ENCODE measurements at places on chromosomes 11 and 22. TPM values are rescaled to one million over a fixed set of nuclear protein-coding genes. Genes with fewer than 3 reads are reported as not detected.

DGCR6 gene
- total RNA-seq = 0.63 TPM

SNU13 gene
- total RNA-seq = 205 TPM

SLC7A4 gene
- total RNA-seq = not detected

SCGB1D2 gene
- not detected for total RNA-seq

YWHAH gene
- 139 TPM for total RNA-seq

UBQLN3 gene
- not detected for total RNA-seq

SEPTIN5 gene
- 10.4 TPM for total RNA-seq

NXPE4 gene
- not detected for total RNA-seq

TYR gene
- total RNA-seq = not detected

TIMP3 gene
- 2.1 TPM for total RNA-seq

MAPK8IP2 gene
- total RNA-seq = 3.8 TPM

PTPMT1 gene
- 58.5 TPM for total RNA-seq

OR51B4 gene
- total RNA-seq = not detected

DNAJB13 gene
- 0.46 TPM for total RNA-seq

RFPL2 gene
- total RNA-seq = 0.07 TPM

GGTLC3 gene
- total RNA-seq = not detected

PANX3 gene
- total RNA-seq = not detected

CLDN5 gene
- not detected for total RNA-seq

TUG1 gene
- 24.9 TPM for total RNA-seq

All from A549 treated with CORT108297 at 1 μM for 4 hours (cell line).